ENCODE measurements at places on chromosomes 11 and 22.

DNA sequence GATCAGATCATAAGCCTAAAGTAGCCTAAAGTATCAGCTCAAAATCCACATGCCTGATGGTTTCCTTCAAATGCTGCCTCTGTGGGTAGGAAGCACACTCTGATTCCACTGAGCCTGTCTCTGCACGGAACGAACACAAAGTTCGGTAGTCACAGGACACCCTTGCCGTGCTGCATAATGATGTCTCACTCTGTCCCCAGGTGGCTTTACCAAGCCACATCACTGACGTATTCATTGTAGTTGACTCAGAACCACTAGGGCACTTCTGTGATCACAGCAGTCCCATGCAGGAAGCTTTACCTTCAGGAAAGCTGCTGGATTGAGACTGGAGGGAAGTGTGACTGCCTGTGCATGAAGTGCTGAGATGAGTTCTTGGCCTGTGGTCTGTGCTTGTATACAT is 147.7 kb downstream of the ATXN10 start:
- DNase-seq = no peak

GRCh38 chr11:17077240-17077519 is 287 bp downstream of the RPS13 start:
- no peak for DNase-seq

GRCh38 chr11:128407962-128408361 is 179.4 kb downstream of the ETS1 start:
- no peak for DNase-seq

GRCh38 chr22:38455076-38455529 is at the start of gene KCNJ4:
Gene KCNJ4 (minus strand): TSS chr22:38455199. CDS start chr22:38428132, 27,067 bp downstream.
- DNase-seq = no peak

GRCh38 chr22:31272522-31273446 is 19.5 kb downstream of the PIK3IP1 start:
- DNase-seq = peak; percentile 48

GRCh38 chr22:39183991-39184585 is 31.6 kb upstream of the CBX7 start:
- DNase-seq = no peak

- DNase-seq = peak; percentile 78
Observed at GRCh38 chr11:102599642-102600261, 25.4 kb downstream of the MMP20 start.

DNA sequence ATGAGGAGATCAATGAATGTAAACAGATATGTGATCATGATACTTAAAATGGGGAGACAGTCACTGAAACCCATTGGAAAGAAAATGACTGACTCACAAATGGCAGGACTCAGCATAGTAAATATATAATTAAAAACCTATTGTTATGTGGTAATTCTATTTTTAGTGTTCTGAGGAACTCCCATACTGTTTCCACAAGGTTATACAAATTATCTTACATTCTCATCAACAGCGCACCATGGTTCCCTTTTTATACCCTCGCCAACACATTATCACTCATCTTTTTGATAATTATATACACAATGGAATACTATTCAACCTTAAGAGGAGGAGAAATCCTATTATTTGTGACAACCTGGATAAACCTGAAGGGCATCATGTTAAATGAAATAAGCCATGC is 17.1 kb downstream of the OR5B21 start:
- no peak for DNase-seq

GRCh38 chr22:40595497-40596234 is 40.9 kb downstream of the MRTFA start:
- DNase-seq = peak; percentile 29

- no peak for DNase-seq
Observed at GRCh38 chr11:1453611-1454034, 33.0 kb downstream of the MOB2 start.

DNA sequence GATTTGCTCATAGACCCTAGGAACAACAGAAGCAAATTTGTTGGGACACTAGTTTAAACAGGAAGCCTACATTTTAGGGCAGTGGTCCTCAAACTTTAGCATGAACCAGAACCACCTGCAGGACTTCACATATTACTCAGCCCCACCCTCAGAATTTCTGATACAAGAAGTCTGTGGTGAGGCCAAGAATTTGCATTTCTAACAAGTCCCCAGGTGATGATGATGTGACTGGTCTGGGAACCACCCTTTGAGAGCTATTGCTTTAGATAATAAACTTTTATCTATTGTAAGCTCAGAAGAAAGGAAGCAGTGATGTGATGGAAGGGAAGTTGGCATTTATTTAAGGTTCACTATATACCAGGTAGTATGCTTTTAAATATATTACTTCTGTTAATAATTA is 194.0 kb downstream of the FAM181B start:
- no peak for DNase-seq

DNA sequence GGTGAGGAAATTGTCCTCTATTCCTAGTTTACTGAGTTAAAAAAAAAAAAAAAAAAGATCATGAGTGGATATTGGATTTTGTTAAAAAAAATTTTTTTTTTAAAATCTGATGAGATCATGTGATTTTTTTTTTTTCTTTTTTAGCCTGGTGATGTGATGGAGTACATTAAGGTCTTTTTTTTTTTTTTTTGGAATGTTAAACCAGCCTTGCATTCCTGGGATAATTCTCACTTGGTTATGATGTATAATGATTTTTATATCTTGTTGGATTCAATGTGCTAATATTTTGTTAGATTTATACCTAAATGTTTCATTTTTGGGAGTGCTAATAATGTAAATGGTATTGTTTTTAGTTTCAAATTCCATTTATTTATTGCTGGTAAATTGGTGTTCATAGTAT is 43.3 kb downstream of the DDX10 start:
- DNase-seq = no peak

DNA sequence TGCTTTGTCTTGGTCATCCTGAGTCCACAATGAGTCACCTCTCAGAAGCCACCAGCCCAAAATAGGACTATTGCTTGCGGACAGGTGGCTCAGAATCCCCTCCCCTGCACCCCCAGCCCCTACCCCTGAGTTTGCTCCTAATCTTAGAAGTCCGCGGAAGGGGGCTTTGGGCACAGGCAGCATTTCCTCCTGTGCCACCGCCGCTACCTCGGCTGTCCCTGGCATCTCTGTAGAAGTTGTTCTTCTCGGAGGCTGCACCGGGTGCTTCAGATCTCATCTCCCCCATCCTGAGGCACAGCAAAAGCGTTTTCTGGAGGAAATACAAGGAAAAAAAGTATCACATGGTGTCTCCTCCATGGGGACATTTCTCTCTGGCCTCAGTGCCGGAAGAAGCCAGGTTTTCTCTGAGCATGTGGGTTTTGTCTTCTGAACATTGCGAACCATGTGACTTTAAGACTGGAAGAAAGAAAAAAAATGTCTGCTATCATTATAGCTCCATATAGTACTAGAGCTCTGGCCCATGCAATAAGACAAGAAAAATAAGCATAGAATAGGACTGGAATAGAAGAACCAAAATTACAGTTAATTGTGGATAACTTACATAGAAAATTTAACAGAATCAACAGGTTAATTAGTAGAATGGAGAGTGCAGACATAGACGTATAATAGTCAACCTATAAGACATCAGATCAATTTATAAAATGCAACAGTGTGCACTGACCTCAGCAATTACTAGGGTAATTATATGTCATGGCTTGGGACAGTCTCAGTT is 63.2 kb downstream of the SHISAL1 start:
- DNase-seq = no peak

- DNase-seq = no peak
Observed at GRCh38 chr11:90585491-90585890, 362.6 kb upstream of the CHORDC1 start.

DNA sequence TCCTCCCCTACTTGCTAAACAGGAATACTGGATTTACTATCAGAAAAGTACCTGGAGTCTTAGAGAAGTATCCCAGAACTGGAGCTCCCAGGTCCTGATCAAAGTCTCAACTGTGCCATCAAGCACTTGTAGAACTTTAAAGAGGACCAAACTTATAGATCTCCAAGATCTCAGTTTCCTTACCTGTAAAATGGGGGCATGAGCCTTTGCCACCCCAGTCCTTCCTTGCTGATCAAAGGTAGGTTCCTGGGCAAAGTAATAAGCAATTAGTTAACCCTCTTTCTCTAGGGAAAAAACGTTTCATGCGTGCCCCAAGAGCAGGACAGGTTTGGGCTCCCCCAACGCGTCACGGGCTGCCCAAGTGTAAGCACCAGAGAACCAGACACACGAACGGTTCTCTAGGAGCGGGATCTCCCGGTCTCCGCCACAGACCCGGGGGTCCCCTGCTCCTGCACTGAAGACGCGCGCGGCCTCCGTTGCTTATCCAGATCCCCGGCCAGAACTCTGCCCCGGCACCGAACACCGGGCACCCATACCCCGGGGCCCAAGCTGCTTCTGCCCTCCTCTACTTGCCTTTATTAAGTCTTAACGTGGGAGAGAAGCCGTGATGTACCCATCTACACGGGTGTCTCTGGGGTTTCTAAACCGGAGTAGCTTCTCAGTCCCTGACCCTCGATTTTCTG is 505 bp downstream of the ZNF214 start:
- DNase-seq = no peak

- DNase-seq = no peak
Observed at GRCh38 chr22:43014316-43014868, 557 bp downstream of the PACSIN2 start.

DNA sequence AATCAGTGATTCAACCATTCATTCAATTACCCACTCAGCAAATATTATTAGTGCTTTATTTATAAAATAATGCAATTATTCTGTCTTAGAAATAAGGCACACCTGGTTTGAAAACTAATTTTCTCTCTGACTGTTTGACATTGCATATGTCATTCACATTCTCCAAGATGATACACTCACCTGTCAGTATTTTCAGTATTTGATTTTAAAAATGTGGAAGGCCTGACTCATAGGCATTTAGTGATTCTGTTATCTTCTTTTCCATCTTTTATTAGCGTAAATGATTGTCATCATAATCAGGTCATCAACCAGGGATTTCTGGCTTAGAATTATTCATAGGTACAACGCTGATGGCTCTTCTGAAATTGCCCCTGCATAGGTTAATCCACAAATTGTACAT is 480.9 kb downstream of the CNTN5 start:
- DNase-seq = no peak

DNA sequence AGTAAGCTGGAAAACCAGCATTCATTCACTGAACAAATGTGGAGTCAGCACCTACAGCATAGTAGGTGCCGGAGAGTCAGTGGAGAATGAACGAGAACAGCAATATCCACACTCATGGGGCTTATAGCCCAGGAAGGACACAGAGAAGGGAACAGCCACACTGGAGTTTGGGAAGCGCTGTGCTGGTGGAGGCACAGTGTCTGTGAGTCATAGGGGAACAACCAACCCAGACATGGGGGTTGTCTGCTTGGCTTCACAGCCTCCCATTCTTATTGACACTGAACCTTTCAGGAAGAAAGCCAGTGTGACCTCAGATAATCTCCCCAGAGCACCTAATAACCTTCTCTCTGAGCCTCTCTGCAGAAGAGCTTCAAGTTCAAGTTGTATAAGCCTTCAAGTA is 56.6 kb upstream of the UBASH3B start:
- no peak for DNase-seq

GRCh38 chr22:49951986-49952896 is 8.3 kb upstream of the PIM3 start:
- no peak for DNase-seq

- DNase-seq = peak; percentile 60
Observed at GRCh38 chr11:116980136-116980793, 118.0 kb downstream of the SIK3 start.

GRCh38 chr11:129866311-129866710 is 29.1 kb downstream of the NFRKB start:
- no peak for DNase-seq

GRCh38 chr22:44906999-44907644 is 102.7 kb downstream of the PHF21B start:
- DNase-seq = no peak

- DNase-seq = no peak
Observed at GRCh38 chr11:96763244-96763643, 373.4 kb downstream of the JRKL start.

DNA sequence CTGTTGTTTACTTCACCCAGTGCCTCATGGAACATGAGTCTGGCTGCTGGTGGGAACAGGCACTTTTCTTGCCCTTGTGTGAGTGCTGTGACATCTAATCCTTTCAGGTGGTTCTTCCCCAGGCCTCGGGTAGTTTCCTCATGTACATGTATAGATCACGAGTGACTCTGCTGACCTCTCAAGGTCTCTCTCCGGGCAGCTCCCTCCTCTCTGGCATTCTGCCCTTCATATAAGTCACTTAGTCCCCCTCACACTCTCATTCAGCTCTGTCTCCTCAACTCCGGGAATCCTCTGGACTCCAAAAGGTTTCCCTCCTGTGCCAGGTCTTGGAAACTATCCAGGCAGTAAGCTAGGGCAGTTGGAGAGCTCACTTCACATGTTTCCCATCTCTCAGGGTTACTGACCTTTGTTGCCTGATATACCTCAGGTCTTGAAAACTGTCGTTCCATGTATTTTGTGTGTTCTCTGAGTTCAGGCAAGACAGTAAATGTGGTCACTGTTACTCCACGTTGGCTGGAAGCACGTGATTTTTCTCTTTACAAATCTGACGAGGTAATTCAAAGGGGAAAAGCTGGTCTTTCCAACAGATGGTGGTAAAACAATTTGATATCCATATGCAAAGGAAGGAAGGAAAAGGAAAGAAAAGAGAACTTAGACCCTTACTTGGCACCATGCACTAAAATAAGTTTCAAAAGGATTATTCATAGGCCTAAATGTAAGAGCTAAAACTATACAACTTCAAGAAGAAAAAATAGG is 40.5 kb upstream of the PITPNB start:
- DNase-seq = no peak

DNA sequence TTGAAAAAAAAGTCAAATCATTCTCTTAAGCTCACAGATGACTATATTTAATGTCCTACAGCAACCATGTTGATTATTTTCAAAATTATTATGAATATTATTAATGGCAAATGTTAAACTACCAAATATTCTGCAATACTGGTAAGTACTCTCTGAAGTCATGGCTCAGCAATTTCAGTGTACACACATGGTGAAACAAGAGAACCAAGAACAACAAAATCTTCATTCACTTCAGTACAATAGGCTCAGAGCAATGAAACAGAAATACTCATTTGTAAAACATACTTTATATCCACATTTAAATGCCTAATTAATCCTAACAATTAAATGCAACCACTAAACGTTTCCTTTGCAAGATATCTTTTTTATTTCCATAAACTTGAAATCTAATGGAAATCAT is 347.2 kb downstream of the TTC28 start:
- DNase-seq = no peak

DNA sequence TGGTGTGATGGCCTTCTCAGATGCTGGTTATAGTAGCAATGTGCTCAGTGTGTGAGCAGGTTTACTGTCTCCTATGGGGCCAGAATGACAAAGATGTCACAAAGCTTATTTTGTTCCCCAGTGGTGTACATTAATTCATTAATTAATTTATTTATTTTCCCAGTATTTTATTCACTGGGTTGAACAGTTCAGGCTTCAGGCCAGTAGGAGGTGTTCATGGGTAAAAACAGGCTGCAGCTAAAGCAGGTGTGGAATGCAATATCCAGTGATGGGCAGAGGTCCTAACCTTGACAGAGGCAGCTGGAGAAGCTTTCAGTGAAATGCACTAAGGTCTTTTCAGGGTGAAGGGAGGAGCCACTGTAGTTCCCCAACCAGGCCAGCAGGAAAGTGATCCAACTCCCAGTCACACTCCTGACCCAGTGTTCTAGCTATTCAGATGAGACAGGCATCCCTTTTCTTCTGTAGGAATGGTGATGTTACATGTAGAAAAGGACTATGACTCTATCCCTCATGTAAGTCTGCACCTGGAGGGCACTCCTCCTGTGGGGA is 7.8 kb upstream of the FANCF start:
- no peak for DNase-seq
